Stimulated activated CD8-positive, alpha-beta memory T cell treated with anti-CD3 and anti-CD28 coated beads, Interleukin-12 subunit alpha, Interleukin-12 subunit beta, amount 100 ng/mL, for 4 hours (primary cell): ENCODE measurements at places on chromosomes 11 and 22.

GRCh38 chr11:2489083-2489482, 44.3 kb downstream of the KCNQ1 start:
- DNase-seq = no peak

GRCh38 chr11:62018981-62019664, 51.7 kb upstream of the FTH1 start:
- DNase-seq = no peak

DNA sequence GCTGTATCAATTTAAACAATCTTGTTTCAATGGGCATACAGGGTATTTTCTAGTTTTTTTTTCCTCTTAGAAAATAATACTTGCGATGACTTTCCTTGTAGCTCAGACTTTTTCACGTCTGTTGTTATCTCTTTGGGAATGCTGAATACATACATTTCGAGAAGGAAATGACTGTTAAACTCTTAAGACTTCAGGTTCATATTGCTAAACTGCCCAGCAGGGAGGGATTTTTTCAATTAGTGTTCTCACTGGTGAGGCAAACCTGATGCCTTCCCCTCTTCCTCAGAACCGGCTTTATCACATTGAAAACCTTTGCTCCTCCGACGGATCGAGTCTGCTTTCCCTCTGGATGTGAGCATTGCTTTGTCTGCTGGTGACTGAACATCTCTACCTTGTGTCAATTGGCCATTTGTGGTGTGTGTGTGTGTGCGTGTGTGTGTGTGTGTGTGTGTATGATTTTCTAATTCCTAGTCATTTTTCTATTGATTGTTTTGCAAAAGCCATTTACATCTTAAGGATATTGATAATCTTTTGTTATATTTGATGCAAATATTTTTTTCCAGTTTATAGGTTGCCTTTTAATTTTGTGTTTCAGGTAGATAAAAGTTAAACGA, 6.6 kb downstream of the NEAT1 start:
- no peak for DNase-seq

- DNase-seq = no peak
Measured at GRCh38 chr22:45599836-45600577, 71.6 kb upstream of the ATXN10 start.
